CD4-positive, alpha-beta T cell treated with Interleukin-12 subunit alpha and Interleukin-12 subunit beta, for 1 hour (primary cell): ENCODE measurements at places on chromosomes 4 and X.

DNA sequence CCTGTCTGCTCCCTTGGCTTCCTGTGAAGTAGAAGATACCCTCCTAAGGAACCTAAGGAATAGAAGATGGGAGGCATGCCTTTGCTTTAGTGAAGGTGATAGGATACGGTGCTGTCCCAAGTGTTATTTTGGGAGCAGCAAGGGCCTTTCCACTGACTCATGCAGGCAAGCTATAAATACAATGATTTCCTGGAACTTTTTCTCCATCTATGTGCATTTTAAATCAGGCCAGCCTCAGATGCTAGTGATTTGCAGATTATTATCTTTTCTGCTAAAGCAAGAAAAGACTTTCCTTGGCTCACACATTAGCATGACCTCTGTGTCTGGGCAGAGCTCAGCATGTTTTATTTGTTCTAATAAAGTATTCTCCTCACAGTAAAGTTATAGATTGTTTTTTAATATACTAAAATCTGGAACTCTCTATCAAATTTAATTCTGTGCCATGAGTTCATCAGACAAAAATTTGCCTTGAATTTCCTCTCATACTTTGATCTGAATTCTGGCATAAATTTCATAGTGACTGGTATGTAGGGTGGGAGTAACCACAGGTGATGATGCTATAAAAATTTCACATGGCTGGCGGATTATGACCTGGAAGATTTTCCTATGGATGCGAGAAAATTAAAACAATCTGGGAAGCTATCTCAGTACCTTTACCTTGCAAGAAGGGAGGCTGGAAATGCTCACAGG lies 131.7 kb downstream of the REPS2 start:
- DNase-seq: no peak

DNA sequence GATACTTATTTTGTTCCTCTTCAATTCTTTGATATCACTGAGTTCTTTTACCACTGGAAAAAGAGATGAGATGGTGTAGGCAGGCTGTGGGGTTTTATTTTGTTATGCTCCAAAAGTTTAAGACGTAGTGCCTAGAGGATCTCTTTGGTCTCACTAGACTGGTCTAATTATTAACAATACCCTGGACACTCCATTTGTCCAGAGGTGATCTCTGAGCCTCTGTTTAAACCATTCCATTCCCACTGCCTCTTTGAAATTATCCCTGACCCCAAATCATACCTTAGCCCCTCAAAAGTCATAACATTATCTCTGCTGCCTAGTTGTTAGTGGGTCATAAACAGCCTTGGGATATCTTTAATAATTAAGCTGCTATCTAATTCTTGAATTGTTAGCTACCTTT lies 24.2 kb downstream of the SMPX start:
- DNase-seq: no peak

DNA sequence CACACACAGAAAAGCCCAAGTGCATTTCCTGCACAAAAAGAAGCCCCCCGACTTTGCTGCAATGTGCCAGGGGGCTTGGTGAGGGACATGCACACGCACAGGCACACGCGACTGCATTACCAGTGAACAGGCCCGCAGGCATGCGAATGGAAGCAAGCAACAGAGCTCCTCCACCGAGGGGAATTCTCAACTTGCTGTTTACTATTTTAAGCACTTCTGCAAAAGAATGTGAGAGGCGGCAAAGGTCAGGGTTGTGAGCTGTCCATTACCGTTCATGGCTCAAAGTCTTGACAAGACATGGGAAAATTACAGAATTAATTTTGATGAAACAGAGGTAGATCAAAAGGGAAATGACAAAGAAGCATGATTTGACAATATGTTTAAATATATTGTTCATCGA lies 342.5 kb upstream of the NOCT start:
- no peak for DNase-seq

GRCh38 chr4:52641854-52642563 lies 17.1 kb downstream of the USP46 start:
- DNase-seq: no peak

GRCh38 chr4:153260132-153260531 lies 55.9 kb downstream of the TRIM2 start:
- no peak for DNase-seq

- DNase-seq: peak; percentile 65
These were observed 1.4 kb downstream of the HGFAC start for GRCh38 chr4:3442959-3443749.

- DNase-seq: no peak
These were observed 343.1 kb upstream of the NOCT start for GRCh38 chr4:138672393-138672976.

GRCh38 chr4:171626554-171626953 lies 186.7 kb upstream of the GALNTL6 start:
- no peak for DNase-seq

- DNase-seq: no peak
These were observed 507.9 kb downstream of the PCDH7 start for GRCh38 chr4:31228068-31228467.
